ENCODE measurements at places on chromosomes 7 and 10.

- DNase-seq, result no peak
Measured at GRCh38 chr7:20365486-20365885, 34.8 kb downstream of the ITGB8 start.

DNA sequence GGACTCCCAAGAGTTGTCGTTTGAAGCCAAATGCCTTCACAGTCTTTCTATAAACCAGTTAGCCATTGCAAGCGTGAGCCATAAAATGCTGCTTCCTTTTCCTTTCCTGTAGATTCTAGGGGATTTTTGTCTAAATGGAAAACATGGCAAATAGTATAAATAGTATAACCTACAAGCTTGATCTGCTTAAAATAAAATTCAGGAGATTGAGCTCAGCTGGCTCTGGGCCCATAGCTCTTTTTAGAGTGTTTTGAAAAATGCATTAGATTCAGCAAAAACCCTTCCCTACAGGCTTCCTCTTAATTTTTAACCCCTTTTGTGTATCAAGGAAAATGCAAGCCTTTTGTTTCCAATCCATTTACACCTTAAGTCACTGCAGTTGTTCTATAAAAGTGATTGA is 190.1 kb upstream of the GDF10 start:
- DNase-seq, result no peak

GRCh38 chr7:23017309-23017708 is 3.4 kb upstream of the HYCC1 start:
- DNase-seq, result no peak

DNA sequence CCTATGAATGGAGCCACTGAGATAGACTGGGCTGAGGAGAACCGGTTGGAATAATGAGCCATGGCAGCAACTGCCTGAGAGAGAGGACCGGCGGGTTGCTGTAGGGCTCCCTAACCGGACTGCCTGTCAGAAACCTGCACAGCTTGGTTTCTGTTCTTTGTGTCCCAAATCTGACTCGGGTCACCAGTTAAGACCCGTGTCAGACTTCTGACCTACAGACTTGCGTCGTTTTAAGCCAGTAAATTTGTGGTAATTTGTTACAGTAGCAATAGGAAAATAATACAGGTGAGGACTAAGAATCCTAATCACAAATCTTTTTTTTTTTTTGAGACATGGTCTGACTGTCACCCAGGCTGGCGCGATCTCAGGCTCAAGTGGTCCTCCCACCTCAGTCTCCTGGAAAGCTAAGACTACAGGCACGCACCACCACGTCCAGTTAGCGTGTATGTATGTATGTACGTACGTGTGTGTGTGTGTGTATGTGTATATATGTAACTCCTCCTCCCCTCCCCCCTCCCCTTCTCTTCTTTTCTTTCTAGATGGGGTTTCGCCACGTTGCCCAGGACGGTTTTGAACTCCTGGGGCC is 672 bp upstream of the DDX56 start:
- no peak for DNase-seq

DNA sequence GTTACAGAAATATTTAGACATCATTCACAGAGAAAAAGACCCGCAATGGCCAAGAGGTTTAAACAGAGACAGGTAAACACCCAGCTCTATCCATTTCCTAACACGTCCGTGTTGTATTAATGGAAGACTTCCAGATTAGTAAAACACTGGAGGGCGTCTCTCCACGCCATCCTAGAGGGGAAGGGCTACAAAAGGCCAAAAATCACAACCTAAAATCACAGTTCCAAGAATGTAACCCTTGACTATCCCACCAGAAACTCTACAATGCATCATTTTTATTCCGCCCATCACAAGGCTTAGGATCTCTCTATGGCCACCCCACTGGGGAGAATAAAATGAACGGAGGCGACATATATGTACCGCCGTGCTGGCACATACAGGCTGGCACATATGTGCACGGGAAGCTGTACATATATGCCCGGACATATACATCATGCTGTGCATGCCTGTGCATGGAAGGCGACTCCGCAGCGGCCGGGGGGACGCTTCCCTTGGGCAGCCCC is 734 bp downstream of the PCLO start:
- no peak for DNase-seq

GRCh38 chr7:89809291-89809690 is 345.0 kb upstream of the STEAP1 start:
- no peak for DNase-seq

DNA sequence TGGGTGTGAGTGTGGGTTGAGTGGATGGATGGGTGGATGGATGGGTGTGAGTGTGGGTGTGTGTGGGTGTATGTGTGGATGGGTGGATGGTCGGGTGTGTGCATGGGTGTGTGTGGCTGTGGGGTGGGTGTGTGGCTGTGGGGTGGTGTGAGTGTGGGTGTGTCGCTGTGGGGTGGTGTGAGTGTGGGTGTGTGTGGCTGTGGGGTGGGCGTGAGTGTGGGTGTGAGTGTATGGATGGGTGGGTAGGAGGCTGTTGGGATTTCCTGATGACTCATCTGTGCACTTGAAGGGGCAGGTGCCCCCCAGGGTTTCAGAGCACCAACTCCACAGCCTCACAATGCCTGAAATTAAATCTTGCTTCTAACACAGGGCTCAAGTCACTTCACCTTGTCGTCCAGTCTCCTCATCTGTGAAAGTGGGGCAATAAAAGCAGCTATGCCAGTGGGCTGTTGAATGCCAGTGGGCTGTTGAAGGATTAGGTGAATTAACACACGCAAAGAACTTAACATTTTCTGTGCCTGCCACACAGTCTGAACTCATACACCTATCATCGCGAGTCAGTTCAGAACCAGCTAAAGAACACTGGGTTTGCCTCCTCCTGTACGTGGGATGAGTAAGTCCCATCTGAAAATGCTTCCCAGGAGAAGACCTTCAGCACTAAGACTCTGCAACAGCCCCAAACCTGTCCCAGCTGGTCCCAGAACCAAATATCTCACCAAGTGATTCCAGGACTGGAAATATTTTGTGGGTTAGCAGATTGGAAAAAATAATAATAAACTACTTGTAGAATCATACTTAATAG is 32.0 kb downstream of the SFMBT2 start:
- peak; percentile 12 for DNase-seq

DNA sequence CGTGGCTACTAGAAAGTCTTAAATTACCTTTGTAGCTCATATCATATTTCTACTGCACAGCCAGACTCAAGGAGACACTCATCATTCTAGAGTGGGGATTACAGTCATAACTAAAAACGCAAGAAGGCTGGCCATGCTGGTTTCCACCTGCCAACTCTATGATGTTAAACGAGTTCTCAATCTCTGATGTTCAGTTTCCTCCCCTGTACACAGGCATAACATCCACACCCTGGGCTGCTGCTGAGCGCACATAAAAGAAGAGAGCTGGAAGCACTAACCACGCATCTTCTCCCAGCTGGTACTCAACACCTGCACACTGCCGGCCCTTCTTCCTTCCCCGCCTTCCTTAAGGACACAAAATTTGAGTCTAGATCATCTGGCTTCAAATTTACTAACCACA is 60.5 kb downstream of the SORBS1 start:
- no peak for DNase-seq

DNA sequence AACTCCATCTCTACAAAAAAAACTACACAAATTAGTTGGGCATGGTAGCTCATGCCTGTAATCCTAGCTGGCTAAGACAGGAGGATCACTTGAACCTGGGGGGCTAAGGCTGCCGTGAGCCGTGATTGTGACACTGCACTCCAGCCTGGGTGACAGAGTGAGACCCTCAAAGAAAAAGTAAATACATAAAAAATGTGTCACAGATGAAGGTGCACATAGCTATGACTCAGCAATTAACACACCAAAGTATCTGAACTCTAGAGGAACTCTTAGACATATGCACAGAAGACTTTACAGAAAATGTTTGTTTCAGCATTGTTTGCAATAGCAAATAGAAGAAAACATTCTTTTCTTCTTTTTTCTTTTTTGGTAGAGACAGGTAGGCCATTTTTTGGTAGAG is 8.3 kb downstream of the C10orf62 start:
- no peak for DNase-seq

DNA sequence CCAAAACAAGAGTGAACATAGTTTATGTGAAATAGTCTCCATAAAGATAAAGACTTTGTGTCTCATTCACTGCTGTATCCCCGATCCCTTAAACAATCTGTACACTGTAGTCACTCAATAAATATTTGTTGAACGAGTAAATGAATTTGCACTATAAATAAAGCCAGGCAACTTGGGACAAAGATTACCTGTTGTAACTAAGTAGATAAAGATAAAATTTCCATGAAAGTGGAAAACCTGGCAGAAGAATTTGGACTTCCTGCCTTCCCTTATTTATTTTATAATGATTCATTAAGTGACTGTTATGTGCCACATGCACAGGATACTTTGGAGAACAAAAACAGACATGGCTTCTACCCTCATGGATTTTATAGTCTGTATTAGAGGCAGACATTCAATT is 277.7 kb upstream of the KAT6B start:
- DNase-seq, result no peak

DNA sequence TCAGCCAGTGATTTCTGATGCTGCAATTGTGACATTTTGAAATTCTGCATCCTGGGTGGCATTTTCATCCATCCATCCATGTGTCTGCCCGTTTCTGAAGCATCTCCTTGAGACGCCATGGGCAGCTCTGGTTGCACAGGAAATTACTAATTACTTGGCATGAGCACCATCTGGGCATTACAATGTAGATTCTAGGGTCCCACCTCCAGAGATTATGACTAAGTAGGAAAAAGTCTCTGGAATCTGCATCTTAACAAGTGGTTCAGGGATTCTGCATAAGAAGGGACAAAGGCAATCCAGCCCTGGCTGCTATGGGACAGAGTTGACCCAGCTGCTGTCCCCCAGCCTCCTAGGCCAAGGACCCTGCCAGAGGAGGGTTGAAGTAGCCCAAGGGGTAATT is 65.3 kb downstream of the CUZD1 start:
- no peak for DNase-seq

- no peak for DNase-seq
Measured at GRCh38 chr7:134532180-134532953, 5.0 kb downstream of the AKR1B10 start.

GRCh38 chr7:67692425-67692824 is 695.8 kb downstream of the TYW1 start:
- no peak for DNase-seq

- no peak for DNase-seq
Measured at GRCh38 chr7:155084969-155085368, 14.8 kb downstream of the HTR5A start.

GRCh38 chr10:33803248-33803647 is 468.8 kb upstream of the NRP1 start:
- DNase-seq, result no peak

GRCh38 chr10:132689721-132690360 is 96.1 kb downstream of the NKX6-2 start:
- no peak for DNase-seq

DNA sequence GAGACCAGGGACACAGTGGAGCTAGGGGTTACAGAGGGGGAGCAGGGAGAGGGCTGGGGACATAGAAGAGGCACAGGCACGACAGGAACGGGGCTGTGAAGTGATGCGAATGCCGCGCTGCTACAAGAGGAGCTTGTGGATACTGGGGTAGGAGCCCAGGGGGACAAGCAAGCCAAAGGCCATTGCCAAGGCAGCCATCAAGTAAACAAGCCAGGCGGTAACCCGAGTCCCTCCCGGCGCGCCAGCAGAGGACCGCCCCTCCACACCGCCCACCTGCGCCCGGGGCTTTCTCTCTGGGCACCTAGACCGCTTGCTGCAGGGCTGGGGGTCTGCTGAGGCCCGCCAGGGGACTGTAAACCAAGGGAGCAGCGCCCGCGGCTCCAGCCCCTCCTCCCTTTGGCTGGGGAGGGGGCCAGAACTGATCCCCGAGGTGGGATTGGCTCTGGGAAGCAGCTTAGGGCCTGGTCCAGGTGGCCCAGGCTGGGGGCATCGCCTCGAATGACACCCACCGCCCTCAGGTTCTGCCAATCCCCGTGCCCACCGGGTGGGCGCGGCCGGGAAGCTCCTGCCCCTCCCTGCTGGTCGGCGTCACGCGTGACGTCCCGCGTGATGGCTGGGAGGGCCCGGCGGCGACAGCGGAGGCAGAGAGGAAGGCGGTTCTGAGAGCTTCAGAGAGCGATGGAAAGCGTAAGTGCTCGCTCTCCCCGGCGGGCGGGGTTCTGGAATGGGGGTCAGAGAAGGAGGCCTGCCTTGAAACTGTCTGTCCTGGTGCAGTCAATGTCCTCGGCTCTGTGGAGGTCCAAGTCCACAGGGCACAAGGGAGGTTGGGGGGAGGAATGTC is 982 bp downstream of the SFXN3 start:
- DNase-seq, result peak; percentile 84

- DNase-seq, result no peak
Measured at GRCh38 chr10:126229686-126230085, 158.6 kb downstream of the ADAM12 start.

DNA sequence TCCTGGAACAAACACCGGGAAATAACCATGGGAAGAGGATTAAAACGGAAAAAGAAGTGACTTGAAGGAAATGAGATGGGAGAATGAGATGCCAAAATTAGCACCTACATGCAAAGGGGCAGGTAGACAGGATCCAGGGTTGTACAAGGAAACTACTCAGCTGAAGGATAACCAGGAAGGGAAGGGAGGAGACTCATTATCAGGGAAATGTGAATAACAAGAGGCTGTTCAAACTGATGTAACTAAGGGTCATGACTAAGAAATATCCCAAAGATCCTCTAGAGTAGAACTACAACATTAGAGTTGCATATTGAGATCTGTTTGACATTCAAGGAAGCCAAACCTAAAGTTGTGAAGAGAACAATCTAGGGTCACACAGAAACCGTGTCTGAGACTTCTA is 166.2 kb upstream of the SP8 start:
- no peak for DNase-seq

DNA sequence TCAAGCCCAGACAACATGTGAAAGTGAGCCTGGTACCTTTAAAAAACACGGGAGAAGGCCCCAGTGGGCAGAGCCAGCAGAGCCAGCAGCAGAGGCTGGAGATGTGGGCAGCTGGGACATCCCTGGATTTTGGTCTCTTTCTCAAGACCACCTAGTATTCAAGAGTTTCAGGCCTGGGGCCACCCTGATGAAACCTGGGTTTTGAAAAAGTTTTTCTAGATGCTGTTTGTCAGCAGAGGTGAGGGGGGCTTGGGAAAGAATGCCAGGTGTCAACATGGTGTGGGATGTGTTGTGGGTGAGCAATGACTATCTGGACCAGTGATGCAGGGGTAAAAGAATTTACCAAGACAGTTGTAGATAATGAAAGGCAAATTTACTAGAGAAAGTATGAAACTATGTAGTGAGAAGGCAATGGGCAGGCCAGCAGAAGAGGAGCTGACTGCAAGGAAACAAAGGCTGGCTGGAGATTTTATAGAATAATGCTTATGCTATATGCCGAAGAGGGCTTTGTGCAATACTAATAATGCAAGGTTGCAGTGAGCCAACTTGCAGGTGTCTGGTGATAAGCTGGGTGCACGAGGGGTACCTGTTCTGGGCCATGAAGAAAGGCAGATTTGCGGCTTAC is 28.1 kb upstream of the PLEKHA1 start:
- DNase-seq, result no peak

DNA sequence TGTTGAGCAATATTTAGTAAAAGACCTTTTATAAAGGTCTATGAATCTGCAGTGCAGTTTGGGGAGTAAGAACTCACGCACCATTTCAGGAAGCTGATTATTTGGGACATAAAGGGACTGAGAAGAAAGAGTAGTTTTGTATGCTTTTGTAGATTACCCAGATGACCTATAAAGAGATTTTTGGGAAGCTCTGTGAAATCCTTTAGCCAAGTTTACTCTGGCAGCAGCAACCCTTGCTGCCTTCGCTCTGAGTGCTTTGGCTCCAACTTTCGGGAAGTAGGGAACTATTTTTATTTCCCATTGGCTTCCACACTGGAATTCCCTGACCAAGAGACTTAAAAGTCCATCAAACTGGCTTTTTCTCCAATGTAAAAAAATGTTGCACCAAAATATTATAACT is 1110.1 kb upstream of the PHF14 start:
- DNase-seq, result no peak

Data from CD4-positive, alpha-beta T cell treated with Interleukin-12 subunit alpha and Interleukin-12 subunit beta, for 1 hour (primary cell).